Sigmoid colon (tissue), 7 donors: ENCODE measurements at places on chromosomes 12 and 14. TPM values are rescaled to one million over a fixed set of nuclear protein-coding genes. Genes with fewer than 3 reads are reported as not detected.

The EMP1 gene
- 72.1 TPM for total RNA-seq

The CDC42BPB gene
- total RNA-seq = 82.3 TPM

The WSCD2 gene
- total RNA-seq = 5.0 TPM

The VAMP1 gene
- total RNA-seq = 11.5 TPM

The CLEC2A gene
- not detected for total RNA-seq

- DNase-seq = no peak
Observed at GRCh38 chr12:108907839-108908351, 28.0 kb downstream of the DAO start.

- DNase-seq = no peak
Observed at GRCh38 chr12:26918321-26919215, 19.2 kb downstream of the INTS13 start.

GRCh38 chr14:100065942-100066574 is 836 bp downstream of the EVL start:
- DNase-seq = no peak

GRCh38 chr12:53055471-53056266 is 5.8 kb downstream of the TNS2 start:
- peak; percentile 70 for DNase-seq

DNA sequence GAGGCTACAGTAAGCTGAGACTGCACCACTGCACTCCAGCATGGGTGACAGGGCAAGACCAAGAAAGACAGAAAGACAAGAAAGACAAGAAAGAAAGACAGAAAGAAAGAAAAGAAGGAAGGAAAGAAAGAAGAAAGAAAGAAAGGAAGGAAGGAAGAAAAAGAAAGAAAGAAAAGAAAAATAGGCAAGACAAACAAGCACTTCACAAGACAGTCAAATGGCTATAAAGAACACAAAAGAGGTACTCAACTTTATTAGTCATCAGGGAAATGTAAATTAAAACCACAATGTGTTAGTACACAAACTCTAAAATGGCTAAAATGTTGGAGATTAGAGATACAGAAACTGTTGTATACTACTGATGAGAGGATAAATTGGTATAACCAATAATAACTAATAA is 6.6 kb downstream of the ATXN3 start:
- DNase-seq = no peak
